Effector memory CD4-positive, alpha-beta T cell (primary cell): ENCODE measurements at places on chromosomes 1 and 21.

DNA sequence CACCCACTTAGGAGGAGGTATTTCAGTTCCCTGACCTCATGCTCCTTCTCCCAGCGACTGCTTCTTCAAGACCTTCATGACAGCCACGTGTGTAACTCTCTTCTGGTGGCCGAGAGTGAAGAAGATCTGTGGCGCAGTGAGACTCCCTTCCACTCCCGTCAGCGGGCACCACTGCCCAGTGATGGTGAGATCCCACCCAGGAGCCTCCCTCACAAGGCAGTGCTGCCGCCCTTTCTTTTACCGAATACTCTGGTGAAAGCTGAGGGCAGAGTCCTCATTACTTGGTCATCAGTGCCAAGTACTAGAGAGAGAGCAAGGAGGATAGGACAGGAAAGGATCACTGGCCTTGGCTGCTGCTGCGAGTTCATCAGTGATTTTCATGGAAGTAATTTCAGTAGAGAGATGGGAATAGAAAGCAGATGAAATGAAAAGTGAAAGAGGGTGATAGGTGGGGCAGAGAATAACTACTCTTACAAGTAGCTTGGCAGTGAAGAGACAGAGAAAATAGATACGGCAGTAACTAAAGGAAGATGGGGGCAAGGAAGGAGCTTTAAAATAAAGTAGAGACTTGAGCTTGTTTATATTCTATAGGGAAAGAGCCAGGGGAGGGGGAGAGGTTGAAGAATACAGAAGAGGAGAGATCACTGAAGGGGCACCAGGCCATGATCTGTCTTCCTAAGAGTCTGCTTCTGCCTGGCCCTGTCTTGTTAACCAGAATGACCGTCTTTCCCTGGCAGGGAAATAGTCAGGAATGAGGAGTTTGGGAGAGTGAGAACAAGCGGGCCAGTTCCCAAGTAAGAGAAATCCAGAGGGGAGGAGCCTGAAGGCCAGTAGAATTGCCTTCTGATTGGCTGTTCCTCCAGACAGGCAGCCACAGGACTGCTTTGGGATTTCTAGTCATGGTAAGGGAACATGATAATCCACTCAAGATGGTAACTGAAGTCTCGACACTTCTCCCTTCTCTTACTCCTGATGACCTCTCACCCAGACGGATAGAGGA, 18.3 kb downstream of the HYI start:
- no peak for DNase-seq

- DNase-seq: no peak
Measured at GRCh38 chr1:103333141-103333540, 192.4 kb upstream of the RNPC3 start.

DNA sequence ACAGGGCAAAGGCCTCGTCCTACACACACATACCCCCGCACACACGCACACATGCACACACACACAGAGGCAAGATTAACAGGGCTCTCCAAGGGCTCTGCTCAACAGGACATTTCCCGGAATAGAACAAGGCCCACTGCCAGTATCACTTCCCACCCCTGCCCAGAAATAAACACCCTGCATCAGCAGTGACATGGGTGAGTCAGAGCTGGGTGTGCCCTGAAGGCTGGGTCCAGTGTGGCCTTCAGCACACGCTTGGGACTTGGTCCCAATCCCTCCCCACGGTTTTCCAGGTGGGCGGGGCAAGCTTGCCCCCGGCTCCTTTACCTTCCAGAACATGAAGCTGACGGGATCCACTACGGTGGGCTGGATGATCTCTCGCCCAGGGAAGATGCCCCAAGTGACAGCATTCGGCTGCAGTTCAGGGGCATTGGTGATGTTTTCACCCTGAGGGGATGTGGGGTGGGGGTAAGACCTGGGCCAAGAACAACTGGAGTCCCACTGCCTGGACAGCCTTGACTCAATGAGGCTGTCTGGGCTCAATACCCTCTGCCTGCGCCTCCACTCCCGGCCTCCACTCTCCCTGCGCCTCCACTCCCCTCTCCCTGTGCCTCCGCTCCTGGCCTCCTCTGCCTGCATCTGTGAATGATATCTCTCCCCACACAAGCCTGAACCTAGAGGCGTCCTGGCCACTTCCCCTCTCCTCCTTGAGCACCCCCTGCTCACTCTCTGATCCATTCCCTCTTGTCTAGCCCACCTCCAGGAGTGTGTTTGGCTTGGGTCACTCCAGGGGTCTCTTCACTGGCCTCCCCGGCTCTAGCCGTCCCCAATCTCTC, 14.7 kb downstream of the MTHFR start:
- no peak for DNase-seq

DNA sequence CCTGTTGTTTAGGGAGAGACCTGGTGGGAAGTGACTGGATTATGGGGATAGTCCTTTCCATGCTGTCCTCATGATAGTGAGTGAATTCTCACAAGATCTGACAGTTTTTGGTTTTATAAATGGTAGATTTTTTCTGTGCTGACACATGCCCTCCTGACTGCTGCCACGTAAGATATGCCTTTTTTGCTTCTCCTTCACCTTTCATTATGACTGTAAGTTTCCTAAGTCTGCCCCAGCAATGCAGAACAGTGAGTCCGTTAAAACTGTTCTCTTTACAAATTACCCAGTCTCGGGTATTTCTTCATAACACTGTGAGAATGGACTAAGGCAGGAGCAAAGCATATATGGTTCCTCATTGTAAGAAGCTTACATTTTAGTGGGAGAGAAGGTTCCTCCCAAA, 1727.2 kb downstream of the NCAM2 start:
- DNase-seq: no peak

DNA sequence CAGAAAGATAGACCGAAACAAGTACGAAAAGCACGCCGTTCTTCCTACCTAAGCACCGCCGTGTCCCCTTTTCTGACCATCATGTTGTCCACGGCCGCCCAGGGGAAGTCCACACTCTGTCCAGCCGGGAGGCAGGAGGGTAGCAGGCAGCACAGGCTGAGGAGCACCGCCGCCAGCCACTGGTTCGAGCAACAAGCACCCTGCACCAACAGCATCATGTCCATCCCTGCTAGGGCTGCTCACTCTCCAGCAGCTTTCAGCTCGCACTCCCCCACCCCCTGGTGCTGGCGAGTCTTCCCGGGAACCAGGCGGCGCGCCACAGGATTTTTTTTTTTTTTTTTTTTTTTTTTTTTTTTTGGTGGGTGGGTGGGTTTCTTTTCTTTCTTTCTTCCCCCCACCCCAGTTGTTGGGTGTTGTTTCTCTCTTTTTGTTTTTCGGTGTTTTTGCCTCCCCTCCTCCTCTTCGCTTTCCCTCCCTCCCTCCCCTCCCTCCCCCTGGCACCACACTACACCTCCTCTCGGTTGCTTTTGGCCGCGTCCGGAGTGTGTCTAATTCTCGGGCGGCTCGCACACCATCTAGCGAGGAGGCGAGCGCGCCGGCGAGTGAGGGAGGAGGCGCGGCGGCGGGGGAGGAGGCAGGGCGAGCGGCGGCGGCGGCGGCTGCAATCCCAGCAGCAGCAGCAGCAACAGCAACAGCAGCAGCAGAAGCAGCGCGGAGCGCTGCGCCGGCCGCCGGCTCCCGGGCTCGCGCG, at the start of gene NEGR1:
TSS of gene NEGR1 (minus strand) at position 269 of the 751 bp plus-strand sequence.
- no peak for DNase-seq

- no peak for DNase-seq
Measured at GRCh38 chr1:3320246-3321152, 134.0 kb upstream of the ARHGEF16 start.

GRCh38 chr1:3716351-3716750, 35.9 kb upstream of the CCDC27 start:
- DNase-seq: no peak

DNA sequence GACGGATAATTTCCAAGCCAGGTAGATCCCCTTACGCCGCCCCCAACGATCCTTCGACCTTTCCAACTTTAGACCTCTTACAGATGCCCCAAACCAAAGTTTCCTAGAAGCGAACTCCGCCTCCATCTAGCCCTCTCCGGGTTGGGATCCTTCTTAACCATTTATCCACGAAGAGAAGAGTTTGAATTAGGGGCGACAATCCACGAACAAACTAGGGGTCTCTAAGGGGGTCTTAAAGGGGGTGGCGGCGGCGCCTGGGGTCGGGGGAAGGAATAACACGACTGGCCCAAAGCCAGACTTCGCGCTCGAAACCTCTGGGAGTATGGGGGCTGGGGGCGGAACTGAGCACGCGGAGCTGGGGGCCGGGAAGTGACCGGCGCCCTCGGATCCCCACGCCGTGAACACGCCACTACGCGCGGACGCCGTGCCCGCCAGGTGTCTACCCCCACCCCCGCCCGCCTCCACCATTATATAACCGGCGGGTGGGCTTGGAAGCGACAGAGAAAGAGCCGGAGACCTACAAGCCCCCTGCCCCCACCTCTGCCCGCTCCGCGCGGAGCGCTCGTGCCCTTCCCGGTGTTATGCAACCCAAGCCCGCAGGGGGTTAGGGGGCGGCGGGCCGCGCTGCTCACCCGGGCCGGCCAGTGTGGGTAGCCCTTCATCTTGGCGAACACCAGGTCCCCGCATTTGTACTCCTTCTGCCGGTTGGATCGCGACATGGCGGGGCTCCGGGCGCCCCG, 594 bp downstream of the HDGF start:
- DNase-seq: no peak

DNA sequence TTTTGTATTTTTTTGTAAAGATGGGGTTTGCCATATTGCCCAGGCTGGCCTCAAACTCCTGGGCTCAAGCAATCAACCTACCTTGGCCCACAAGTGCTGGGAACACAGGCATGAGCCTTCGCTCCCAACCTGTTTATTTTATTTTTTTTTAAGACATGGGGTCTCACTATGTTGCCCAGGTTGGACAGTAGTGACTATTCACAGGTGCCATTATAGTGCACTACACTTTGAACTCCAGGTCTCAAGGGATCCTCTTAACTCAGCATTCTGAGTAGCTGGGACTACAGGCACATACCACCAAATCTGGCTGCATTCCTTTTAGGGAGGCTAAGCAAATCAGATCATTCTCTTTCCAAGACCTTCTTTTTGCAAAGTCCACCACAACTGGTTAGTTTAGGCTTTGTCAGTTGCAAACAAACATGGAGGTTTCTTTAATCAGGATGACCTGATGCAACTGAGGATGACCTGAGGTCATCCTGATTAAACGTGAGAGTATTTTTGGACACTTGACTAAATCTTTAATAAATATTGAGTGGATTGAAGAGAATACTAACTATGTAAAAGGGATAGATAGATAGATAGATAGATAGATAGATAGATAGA, 30.0 kb upstream of the RALGPS2 start:
- DNase-seq: no peak

DNA sequence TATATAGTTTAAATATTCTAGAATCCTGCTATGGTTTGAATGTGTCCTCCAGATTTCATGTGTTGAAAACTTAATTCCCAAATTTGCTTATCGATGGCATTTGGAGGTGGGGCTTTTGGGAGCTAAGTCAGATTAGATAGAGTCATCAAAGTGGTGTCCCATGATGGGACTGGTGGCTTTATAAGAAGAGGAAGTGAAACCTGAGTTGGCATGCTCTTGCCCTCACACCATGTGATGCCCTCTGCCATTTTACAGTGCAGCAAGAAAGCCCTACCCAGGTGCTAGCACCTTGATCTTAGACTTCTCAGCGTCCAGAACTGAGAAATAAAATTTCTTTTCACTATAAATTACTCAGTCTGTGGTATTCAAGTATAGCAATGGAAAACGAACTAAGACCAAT, 111.3 kb downstream of the TGFB2 start:
- DNase-seq: no peak

DNA sequence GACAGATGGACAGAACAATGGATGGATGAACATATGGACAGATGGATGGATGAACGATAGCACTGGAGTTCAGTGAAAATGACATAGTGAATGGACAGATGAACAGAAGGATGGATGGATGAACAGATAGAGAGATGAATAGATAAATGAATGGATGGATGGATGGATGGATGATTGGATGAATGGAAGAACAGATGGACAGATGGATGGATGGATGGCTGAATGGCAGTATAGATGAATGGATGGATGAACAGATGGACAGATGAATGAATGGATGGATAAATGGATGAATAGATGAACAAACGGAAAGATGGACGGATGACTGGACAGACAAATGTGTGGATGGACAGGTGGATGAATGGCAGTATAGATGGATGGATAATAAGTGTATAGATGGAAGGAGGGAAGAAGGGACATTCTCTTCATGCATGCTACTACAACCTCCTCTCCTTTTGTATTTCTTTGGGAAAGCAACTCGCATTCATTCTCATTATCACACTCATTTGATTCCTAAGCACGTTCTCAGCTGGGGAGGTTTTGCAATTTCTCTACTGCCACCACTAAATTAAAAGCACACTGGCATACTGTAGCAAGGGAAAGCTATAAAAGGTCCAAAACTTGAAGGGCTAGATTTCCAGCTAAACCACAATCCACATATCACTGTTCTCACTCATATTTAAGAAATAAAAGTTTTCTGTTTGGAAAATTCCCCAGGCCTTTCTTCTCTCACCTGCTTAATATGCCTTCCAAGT, 34.1 kb downstream of the SUSD4 start:
- no peak for DNase-seq

DNA sequence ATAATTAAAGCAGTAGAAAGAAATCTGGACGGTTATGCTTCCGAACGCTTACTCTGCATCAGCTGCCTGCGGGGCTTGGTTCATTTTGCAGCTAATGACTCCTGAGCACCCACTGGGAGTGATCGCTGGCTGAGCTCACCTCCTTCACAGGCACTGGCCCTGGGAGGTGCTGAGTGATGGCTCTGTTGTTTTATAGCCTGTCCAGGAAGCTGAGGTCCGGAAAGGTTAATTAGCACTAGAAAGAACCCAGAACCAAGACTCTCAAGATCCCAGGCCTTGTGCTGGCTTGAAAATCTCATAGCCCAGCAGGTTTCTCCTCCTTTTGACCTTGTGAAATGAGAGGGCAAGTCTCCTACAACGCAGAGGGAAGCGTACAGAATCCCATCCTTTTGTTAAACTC, 226.2 kb downstream of the AJAP1 start:
- DNase-seq: no peak

- no peak for DNase-seq
Measured at GRCh38 chr1:77010937-77011336, 143.7 kb downstream of the ST6GALNAC5 start.

DNA sequence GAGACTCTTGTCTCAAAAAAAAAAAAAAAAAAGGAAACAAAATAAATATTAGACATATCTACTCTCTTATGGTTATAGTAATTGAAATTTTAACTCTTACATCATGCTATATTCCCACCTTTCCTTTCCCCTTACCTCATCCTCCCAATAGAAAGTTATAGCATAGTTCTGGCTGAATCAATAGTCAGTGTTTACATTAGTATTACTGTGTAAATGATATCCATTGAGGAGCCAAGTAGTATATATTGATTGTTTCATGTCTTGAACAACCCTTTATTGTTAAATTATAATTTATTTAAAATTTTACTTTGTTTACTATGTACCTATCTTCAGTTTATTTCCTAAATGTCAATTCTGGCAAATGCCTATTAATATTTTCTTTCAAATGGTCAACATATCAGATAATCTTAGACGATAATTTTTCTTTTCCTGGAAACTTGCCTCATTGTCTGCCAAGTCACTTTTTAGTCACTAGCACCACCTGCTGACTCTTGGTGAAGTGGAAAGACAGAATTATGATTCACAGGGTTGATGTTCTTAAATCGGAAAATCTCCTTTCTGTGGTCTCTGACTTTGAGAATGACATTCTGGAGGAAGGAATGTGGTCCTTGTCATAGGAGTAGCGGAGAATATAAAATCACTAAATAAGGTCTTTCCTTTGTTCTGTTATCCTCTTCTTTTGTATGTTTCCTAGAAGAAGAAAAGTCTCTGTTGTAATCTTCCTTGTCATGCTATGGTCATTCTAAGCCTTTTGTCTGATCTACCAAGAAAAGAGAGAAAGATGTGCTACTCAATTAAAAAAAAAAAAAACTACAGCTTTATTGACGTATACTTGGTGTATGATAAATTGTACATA, 8.6 kb downstream of the HJV start:
- DNase-seq: peak; percentile 27
